ENCODE measurements at places on chromosomes 11 and 22. TPM values are rescaled to one million over a fixed set of nuclear protein-coding genes. Genes with fewer than 3 reads are reported as not detected.

Gene TMEM86A
- 6.2 TPM for total RNA-seq

Gene MRGPRX1
- 0.27 TPM for total RNA-seq

DNA sequence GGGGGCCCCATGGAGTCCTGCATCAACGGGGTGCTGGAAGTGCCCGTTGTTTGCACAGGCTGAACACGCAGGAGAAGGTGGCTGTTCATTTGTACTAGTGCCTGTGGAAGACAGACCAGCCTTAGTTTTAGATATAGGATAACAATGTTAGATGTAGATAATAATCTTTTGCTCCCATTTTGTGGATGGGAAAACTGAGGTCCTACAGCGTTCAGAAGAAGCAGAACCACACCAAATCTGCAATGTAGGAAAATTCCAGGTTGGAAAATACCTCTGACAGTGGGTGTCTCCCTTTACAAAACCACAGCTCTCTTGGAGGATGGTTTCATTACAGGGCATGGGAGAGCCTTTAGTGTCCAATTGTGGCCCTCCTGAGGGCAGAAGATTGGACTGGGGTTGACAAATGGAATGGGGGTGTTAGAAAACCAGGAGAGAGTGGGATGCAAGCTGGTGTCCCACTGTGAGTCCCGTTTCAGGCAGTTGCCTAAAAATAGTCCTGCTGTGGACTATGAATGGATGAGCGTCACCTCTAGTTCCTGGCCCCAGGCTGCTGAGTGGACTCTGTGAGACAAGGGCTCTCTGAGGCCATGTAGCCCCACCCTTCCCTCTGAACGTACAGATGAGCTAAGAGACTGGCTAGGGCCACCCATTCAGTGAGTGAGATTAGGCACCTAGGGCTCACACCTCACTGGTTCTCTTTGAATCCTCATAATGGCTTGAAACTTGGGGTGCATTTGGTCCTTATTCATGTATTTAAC is 508.8 kb downstream of the MN1 start:
- DNase-seq, result no peak

DNA sequence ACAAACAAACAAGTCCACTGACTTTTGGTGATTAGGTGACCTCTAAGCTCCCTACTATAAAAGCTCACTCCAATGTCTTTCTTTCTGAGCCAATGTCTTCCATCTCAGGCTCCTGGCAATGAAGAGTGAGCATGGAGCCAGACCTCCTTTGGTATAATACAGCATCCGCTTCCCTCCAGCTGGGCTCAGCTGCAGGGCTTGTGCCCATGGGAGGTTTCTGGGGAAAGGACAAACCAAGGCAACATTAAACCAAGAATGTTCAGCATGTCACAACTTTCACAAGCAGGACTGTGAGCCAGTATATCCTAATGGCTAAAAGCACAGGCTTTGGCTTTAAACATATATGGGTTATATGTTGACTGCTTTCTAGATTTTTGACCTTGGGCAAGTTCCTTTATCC is 58.8 kb downstream of the EHF start:
- no peak for DNase-seq
